Liver (tissue), 10 donors: ENCODE measurements at places on chromosomes 1 and 21. TPM values are rescaled to one million over a fixed set of nuclear protein-coding genes. Genes with fewer than 3 reads are reported as not detected.

Gene CNIH3
- total RNA-seq, result 1.0 TPM

Gene LAMC2
- 0.05 TPM for total RNA-seq

Gene SPATA45
- total RNA-seq, result 0.28 TPM

Gene DLGAP3
- total RNA-seq, result 0.05 TPM

Gene KIF21B
- 1.6 TPM for total RNA-seq

Gene REG4
- 0.08 TPM for total RNA-seq

Gene C1orf87
- total RNA-seq, result not detected

Gene RIMS3
- 1.0 TPM for total RNA-seq

Gene CAMK1G
- not detected for total RNA-seq

Gene CATSPERE
- total RNA-seq, result 0.75 TPM
